ENCODE measurements at places on chromosomes 11 and 22.

DNA sequence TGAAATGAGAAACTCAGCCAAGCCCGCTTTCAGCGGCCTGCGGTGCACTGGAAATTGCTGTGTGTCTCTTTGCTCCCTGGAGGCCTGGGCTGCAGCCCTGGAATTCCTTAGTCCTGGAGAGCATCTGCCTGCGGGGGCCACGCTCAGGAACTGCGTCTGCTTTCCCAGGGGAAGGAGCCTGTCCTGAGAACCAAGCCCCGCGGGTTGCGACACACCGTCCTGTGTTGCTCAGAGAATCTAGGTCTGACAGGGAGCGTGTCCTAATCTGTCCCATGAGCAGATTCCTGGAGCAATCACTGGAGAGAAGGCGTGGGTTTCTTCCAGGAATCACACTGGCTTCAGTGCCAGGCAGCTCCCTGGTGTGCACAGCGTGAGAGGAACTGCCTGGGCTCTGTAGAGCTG, 708.1 kb downstream of the BRD1 start:
- DNase-seq, result no peak

- no peak for DNase-seq
Measured at GRCh38 chr22:46052801-46053562, 76.0 kb upstream of the WNT7B start.

DNA sequence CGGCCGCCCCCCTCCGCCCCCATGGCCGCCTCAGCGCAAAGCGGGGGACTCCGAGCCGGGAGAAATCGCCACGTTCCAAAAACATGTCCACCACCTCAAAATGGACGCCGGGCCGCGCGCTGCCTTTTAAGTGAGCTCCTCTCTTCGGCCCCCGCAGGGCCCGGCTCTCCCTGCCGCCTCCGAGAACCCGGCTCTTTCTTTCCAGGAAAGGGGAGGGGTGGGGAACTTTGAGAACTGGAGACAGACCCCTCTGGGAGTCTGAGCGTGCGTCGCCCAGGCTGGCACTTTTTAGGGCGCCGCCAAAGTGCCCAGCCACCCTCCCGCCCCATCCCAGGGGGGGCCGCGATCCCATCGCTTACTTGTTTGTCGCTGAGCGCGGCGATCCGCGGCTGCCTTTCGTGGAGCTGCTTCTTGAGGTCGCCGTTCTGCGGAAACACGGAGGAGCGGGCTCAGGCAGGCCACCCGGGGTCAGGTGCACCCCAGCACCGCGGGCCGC, 1.6 kb downstream of the PHF21B start:
- no peak for DNase-seq

DNA sequence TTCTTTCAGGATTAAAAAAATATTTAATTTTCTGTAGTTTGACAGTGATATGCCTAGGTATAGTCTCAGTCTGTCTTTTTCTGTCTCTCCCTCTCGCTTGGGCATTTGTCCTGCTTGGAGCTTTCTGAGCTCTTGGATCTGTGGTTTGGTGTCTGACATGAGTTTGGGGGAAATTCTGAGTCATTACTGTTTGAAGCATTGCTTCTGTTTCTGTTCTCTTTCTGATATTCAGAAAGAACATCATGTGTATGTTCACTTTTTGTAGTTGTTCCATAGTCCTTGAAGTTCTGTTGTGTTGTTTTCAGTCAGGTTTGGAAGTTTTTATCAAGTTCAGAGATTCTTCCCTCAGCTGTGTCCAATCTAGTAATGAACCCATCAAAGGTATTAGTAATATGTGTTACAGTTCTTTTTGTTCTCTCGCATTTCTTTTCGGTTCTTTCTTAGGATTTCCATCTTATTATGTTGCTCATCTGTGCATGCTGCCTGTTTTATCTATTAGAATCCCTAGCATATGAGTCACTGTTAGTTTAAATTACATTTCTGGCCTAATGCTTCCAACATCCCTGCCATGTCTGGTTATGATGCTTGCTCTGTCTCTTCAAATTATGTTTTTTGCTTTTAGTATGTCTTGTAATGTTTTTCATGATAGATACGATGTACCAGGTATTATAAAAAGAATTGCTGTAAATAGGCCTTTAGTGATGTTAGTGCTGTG, 48.4 kb downstream of the DDX10 start:
- no peak for DNase-seq

DNA sequence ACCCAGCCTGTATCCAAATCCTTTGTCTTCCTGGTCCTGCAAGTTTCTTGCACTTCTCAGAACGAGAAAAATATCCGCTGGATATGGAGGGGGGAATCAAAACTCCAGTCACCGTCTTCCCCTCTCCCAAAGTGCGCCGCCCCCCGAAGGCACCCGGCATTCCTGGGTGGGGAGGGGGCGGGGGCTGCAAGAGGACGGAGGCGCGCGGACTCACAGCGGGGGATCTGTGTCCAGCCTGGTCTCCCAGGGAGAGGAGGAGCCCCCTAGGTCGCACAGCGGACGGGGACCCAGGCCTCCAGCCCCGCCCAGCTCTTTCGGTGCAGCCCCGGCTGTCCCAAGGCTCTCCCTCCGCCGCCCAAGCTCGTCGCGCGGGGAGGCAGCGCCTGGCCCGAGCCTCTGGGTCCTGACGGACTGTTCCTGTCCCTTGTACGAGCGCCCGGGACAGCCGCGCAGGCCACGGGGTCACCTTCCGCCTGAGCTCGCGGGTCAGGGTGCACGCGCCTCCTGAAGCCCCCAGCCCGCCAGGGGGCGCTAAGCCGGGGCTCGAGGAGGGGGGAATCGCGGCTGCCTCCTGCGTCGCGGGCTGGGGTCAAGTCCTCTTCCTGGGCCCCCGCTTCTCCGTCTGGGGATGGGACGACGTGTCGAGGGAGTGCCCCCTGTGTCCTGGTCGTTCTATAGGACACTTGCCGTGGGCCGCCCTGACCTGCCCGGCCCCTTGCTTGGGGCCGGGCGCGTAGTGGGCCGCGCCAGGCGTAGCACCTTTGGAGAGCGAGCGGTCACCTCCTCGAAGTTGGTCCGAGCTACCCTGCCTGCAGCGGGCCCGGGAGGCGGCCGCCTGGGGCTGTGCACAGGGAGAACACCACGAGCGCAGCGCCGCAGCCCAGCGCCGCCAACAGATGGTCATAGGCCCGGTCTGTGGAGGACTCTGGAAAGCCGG, 2.4 kb upstream of the WNT11 start:
- DNase-seq, result peak; percentile 56

GRCh38 chr11:104090767-104091166, 54.3 kb downstream of the DDI1 start:
- DNase-seq, result no peak

DNA sequence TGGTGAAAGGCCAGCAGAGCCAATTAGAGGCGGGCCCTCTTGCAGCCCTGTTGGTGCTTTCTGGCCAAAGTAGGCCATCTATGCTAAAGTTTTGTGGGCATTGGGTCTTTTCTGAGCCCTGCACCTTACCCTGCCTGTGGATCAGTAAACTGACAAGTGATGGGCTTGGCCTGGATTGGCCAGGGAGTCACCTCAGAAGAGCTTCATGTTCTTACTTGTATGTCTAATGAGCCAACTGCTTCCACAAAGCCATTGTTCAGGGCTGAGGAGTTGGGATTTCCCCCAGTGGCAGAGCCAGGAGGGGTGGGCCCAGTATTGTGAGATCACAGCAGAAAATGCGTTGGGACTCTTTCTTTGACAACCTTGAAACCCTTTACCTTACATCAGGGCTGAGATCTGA, 90.4 kb downstream of the CWC15 start:
- DNase-seq, result no peak

- no peak for DNase-seq
Measured at GRCh38 chr22:19520007-19520406, 4.2 kb downstream of the CLDN5 start.

DNA sequence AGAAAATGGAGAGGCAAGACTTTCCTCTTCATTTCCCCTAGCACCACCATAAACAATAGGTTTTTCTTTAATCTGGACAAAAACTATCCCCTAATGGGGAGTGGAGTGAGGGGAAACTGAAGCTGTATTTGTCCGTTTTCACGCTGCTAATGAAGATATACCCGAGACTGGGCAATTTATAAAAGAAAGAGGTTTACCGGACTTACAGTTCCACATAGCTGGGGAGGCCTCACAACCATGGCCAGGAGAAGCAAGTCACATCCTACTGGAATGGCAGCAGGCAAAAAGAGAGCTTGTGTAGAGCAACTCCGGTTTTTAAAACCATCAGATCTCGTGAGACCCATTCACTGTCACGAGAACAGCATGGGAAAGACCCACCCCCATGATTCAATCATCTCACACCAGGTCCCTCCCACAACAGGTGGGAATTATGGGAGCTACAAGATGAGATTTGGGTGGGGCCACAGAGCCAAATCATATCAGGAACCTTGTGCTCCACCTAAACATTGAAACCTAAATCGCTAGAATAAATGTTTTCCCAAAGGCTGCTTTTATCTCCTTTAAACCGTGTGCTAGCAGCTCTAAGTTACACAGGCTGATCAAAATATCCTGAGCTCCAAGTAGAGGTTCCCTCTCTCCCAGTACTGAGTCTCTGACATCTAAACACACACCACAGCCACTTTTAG, 4.3 kb downstream of the UBQLN3 start:
- no peak for DNase-seq

DNA sequence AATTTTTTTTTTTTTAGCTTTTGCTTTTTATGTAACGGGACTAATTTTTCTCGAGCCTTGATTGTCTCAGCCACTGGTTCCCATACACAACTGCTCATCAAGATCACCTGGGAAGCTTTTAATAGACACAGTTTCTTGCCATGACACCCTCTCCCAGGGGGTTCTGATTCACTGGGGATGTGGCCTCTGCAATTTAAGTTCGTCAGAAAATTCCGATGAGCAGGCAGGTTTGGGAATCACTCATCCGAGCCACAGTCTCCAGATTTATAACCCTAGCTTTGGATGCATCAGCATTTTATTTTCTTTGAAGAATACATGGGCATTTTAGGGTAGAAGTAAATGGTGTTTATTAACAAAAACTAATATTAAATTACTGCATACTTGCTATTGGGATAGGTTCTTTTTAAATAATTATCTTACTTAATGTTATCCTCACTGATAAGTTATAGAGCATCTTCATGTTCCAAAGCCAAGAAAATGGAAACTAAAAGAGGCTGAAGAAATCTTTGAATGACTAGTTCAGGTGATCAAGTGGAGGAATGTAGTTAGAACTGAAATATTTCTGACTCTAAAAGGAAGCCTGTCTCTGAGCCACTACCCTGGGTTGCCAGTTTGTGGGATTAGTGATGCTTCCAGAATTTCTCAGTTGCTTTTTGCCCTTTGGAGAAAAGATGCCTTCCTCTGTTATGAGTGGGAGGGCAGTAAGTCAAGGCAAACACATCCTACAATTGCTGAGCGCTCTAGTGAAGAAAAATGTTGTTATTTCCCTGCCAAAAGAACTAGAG, 319.0 kb downstream of the DDX10 start:
- DNase-seq, result no peak

DNA sequence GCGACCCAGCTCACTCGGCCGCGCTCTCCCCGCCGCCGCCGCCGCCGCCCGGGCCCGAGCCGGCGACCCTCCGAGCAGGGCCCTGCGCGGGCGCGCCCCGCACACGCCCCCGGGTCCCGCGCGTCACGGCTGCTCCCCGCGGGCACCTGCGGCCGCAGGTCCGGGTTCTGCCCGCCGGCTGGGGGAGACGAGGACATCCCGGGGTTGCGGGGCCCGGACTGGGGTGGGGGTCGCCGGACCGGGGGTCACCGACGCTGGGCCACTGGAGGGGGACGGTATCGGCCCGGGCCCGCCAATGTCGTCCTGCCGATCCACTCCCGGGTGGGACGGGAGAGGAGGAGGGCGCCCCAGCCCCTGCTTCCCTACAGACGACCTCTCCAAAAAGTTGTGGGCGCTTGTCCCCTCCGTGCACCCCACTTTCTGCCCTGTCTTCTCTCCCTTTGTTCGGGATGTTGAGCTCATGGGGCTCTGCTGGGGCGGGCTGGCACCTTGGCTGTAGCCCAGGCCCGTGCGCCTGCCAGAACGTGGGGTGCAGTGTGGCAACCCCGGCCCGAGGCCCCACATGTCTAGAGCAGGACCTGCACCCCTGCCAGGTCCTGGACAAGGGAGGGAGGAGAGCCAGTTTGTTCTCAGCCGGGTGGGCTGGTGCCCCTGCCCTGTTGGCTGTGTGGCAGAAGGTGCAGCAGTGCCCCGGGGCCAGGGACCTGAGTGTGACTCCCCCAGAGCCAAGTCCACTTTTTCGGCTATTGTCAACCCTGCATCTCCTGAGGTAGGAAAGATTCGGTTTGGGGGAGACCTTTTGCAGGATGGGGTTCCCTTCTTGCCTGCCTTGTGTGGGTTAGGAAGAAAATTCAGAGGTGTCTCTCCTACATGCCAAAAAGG, 40.2 kb upstream of the CELSR1 start:
- no peak for DNase-seq

GRCh38 chr11:62724171-62724570, 3.1 kb downstream of the HNRNPUL2 start:
- DNase-seq, result no peak

GRCh38 chr11:66855574-66856495, 1.0 kb upstream of the LRFN4 start:
- DNase-seq, result peak; percentile 62

DNA sequence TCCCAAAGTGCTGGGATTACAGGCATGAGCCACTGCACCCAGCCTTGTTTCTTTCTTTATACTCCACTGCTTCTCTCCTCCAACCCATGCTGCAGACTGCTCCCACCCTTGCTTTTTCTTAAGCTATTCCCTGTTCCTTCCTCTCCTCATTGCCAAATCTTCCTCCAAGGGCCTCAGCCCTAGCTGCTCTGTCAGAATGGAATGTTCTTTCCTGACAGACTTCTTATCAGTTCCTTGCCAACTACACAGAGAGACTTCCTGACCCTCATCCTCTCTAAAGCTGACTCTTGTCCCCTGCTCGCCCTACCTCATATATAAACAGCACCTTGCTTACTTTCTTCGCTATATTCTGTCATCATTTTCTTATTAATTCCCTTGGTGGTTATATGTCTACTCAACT, 16.9 kb upstream of the PIK3C2A start:
- no peak for DNase-seq

GRCh38 chr11:133219543-133219942, 312.8 kb downstream of the OPCML start:
- DNase-seq, result no peak

DNA sequence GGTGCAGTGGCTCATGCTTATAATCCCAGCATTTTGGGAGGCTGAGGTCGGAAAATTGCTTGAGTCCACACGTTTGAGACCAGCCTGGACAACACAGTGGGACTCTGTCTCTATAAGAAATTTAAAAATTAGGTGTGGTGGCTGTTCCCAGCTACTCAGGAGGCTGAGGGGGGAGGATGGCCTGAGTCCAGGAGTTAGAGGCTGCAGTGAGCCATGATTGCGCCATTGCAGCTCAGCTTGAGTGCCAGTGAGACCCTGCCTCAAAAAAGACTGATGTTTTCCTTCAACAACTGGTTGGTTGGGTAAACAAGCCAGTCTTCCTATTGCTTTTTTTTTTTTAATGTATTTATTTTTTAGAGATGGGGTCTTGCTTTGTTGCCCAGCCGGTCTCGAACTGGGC, 9.2 kb downstream of the XBP1 start:
- no peak for DNase-seq

GRCh38 chr22:18031695-18032454, 7.5 kb upstream of the MICAL3 start:
- no peak for DNase-seq

GRCh38 chr11:69365558-69365957, 71.6 kb downstream of the MYEOV start:
- DNase-seq, result no peak

- DNase-seq, result no peak
Measured at GRCh38 chr22:24380220-24380904, 47.0 kb upstream of the ADORA2A start.
